ENCODE measurements at places on chromosomes 5 and 9. TPM values are rescaled to one million over a fixed set of nuclear protein-coding genes. Genes with fewer than 3 reads are reported as not detected.

- no peaks in the 10 kb centered on the region for H3K36me3 ChIP-seq
- H3K4me3 ChIP-seq, result no peak overlapping the region
- H3K27ac ChIP-seq, result no peak overlapping the region
- no peak for DNase-seq
- no peaks in the 10 kb centered on the region for H3K4me1 ChIP-seq
- no peaks in the 10 kb centered on the region for H3K27me3 ChIP-seq
These were observed 212.0 kb downstream of the DMRT2 start for GRCh38 chr9:1261879-1262766.

Gene DTWD2
- 15.4 TPM for total RNA-seq

GRCh38 chr5:39399135-39400036 lies 25.4 kb downstream of the DAB2 start:
- H3K4me1 ChIP-seq, result peaks cover 9% of the 10 kb centered on the region
- H3K36me3 ChIP-seq, result no peaks in the 10 kb centered on the region
- peak; percentile 11 for DNase-seq

DNA sequence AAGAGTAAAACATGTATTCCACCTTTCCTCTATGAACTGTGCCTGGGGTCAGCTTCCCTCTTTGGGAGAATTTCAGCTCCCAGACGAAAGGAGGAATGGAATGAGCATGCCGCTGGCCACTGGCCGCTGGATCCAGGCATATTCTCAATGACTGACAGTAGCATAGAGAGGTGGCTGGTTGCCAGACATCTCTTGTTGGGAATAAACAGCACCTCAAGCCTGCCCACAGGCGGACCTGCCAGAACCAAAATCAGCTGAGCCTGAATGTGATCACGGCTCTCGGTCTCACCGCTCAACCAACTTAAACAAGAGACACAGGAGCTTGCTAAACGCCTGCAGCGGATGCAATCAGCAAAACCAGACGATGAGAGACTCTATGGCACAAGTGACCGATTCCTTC lies 20.6 kb downstream of the TBC1D9B start:
- peaks cover 24% of the 10 kb centered on the region for H3K36me3 ChIP-seq
- no peak overlapping the region for H3K4me3 ChIP-seq
- DNase-seq, result no peak
- no peak overlapping the region for H3K27ac ChIP-seq
- H3K27me3 ChIP-seq, result no peaks in the 10 kb centered on the region

DNA sequence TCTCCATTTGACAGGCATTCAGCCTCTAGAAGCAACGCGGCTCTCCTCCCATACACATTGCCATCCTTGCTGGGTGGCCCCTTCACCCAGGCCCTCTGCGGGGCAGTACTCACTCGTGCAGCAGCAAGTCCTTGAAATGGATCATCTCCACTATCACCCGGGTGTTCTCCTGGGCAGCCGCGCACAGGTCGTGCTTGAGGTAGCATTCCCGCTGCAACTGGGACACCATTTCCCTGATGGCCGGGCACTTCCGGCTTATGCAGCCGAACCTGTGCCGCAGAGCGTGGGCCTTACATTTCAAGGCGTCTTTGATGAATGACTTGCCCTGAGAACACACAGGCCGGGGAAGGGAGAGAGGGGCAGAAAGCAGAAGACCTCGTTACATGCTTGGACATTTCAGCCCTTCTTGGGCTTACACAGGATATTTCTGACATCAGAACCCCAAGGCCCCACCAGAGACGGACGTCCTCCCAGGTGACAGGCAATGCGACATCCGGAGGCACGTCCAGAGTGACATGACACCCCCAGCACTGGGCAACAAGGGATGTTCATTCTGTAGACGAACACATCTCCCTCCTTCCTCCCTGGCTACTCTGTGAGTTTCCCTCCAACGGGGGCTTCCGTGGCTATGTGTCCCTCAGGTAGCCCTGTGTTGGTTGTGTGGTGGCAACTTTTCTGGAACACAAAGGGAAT lies 5.0 kb downstream of the STC2 start:
- peaks cover 27% of the 10 kb centered on the region for H3K4me1 ChIP-seq
- DNase-seq, result no peak
- no peak overlapping the region for H3K4me3 ChIP-seq
- H3K27ac ChIP-seq, result peak overlapping the region; percentile 50
- peaks cover 65% of the 10 kb centered on the region for H3K36me3 ChIP-seq
- H3K27me3 ChIP-seq, result no peaks in the 10 kb centered on the region

Measured in GM23338 (cell line).